ENCODE measurements at places on chromosomes 1 and 21.

GRCh38 chr1:156489166-156489934 is 11.2 kb downstream of the MEF2D start:
- DNase-seq: no peak

DNA sequence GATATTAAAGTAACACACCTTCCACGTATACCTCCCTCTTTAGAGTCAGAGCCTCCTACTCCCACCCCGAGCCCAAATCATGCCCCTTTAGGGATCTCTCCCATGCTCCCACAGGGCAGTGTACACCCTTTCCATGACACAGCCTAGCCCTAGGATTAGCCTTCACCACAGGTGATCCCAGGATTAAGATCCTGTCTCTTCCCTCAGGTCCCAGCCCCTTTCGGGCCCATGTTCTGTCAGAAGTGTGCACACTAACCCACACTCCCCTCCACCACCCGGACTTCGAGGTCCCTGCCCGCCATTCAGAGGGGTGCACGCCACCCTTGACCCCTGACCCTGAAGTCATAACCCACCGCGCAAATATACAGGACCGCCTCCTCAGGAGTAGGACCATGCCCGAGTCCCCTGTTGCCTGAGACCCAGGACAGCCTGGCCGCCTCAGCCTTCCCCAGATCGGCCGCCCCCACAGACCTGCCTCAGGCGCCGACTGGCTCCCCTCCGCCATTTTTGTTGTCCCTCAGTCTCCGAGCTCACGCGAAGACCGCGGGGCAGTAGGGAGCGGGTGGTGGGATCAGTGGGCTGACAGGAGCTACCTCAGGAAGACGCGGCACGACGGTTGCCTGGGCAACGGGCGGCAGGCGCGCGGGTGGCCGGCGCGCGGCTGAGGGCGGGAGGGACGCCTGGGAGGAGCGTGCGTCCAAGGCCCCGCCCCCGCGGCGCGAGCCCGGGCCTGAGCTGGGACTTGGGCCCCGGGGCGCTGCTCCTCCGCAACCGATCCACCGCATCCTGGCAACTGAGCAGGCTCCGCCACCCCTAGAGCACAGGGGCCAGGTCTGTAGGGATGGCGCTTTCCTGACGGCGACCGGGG is at the start of gene AGBL4:
TSS of gene AGBL4 (minus strand) at position 663 of the 868 bp plus-strand sequence.
- no peak for DNase-seq

DNA sequence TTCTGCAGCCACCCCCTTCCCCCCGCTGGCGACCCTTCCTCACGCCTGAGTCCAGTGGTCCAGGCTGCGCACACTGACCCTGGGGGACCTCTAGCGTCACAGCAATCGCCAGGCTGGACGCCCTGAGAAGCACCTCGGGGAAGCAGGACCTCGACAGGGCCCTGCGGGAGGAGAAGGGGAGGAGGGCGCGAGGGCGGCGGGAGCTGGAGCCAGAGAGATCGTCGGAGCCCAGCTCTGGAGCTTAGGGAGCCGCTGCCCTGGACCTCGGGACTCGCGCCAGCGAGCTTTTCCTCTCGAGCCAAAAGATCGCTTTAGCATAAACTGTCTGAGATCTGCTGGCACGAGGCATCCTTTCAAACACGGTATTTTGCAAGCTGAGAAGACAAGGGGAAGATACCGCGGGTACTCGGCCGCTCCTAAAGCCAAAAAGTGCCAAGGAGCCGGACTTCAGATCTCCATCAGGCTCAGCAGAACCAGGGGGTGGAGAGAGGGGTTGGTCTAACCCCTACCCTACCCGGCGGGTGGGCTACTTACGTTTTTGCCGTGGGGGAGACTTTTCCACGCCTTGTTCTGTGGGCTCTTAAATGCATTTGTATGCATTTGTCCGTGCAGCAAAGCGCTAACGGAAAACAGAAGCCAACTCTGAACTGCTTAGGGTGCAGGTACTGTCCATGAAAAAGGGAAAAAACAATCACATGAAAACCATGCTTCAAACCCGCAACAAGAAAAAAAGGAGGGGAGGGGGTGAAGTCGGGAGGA is 586 bp downstream of the COL24A1 start:
- no peak for DNase-seq

- DNase-seq: no peak
Measured at GRCh38 chr1:36743286-36744005, 260.7 kb upstream of the CSF3R start.
